ENCODE measurements at places on chromosomes 12 and 14.

GRCh38 chr14:90758028-90758889 is 58.0 kb downstream of the TTC7B start:
- DNase-seq = peak; percentile 95

- no peak for DNase-seq
Measured at GRCh38 chr14:52220924-52221811, 46.3 kb upstream of the PTGDR start.

DNA sequence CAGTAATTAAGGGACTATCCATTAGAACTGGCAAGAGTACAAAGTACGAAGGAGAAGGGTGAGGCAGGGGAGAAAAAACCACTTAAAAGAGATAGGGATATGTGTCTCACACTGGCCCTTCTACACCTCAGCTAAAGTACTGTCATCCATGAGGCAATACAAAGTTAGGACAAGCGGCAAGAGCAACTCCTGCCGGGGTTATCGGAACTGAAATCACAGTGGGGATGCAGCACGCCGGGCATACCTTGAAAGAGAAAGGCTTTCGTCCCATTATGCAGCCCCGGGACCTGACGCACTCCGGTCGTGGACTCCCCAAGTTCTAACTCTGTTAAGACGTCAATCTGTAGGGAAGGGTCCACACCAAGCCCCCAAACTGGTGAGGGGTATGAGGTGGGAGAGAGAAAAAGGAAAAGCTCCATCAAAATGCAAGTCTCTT is 1.1 kb downstream of the NELL2 start:
- peak; percentile 58 for DNase-seq

DNA sequence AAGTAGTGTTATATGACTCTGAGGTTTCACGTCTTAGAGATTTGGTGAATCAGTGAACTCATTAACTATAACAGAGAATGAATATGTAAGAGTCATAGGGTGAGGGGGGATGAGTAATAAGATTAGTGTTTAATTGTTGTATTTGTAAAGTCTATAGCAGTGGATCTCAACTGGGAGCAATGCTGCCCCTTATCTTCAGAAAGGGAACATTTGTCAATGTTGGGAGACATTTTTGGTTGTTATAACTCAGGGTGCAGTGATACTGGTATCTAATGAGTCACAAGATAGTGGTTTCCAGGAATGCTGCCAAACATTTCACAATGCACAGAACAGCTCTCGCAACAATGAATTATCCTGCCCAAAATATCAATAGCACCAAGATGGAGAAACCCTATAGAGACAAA is 1193.7 kb downstream of the GALC start:
- no peak for DNase-seq

- no peak for DNase-seq
Measured at GRCh38 chr14:56562883-56563282, 16.7 kb upstream of the TMEM260 start.

DNA sequence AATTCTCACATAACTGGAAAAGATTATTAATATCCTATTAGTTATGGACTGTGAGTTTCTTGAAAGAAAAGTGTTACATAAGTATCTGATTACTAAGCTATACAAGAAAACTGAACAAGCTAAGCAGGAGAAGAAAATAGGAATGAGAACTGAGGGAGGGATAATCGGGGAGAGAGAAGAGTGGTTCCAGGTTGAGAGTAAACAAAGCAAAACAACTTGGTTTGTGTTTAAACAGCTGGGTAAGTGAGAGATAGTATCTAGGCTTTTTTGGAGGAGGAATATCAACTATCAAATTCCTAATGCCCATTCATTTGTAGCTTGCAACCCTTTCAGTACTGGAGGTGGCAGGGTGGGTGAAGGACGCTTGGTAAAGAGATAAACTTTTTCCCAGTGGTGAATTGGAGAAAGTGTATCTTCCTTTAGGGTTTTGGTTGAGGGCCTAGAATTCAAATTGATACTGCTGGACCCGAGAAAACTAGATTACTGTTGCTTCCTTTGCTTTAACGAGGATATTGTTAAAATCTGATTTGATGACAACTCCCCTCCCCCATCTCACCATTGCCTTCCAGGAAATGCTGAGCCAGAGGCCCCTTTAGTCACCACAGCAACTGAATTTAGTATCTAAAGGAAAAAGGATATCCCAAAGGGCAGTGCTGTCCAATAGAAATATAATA is 2.0 kb upstream of the SLC2A3 start:
- no peak for DNase-seq

- no peak for DNase-seq
Measured at GRCh38 chr14:99101855-99102461, 170.0 kb downstream of the BCL11B start.

DNA sequence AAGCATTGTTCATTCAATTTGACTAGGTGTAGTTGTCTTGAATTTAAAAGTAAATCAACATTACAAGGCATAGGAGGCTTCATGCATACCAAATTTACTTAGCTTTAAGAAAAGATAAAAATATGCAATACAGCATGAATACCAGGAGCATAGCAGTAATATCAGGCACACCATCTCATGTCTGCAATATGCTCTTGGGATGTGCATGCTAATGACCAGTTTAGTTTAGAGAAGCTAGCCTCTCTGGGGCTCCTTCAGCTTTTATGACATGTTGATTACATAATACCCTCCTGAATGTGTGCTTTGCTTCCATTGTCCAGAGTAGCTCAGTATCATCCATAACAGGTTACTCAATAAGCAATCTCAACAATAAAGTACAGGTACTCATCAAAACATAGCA is 497.2 kb downstream of the FLRT2 start:
- no peak for DNase-seq

GRCh38 chr12:42615006-42615405 is 25.5 kb upstream of the PRICKLE1 start:
- DNase-seq = no peak

DNA sequence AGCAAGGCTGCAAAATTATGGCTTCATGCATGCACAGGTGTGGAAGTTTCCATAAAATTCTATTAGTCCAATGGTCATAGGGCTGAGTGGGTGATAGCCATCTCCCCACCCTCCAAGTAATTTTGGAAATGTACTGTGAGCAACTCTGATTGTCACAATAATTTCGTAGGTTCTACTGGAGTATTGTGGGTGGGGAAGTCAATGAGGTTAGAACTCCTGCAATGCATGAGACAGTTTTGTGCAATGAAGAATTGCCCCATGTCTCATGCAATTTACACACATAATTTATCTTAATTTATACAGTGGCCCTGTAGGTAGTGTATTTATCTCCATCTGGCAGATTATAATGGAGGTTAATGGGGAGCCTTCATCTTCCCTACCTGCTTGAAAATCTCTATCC is 20.5 kb downstream of the IFNG start:
- no peak for DNase-seq

- DNase-seq = no peak
Measured at GRCh38 chr14:20460458-20461224, 593 bp downstream of the PIP4P1 start.

DNA sequence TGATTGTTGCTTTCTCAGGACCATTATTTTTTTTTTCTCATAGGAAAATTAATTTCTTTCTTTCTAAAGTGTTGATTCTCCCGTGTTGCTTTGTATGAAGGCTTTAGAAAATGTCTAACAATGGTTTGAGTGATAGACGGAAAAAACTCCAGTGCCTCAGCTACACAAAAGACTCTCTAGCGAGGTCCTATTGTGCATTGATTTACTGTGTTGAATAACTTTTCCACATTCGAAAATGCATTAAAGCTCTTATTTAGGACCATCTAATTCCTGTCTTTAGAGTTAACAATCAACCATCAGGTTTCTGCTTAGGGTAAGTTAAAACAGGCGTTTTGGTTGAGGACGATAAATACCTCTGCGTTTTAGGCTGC is 99.6 kb downstream of the PTPN11 start:
- no peak for DNase-seq

DNA sequence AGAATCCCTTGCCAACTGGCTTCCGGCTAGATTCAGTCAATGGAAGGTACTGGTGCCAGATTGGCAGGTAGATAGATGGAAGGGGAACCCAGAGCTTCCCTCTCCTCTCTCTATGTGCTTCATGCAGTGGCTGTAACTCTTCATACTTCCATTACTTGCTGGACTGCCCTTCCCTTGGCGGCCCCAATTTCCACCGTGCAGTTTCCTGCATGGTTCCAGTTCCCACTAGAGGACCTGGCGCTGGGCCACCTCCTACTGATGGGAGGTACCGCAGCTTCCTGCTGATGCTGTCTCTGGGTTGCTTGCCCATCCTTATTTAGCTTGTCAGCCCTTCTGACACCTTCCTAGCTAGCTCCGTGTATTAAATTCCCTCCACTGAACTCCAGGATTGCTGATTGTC is 226.4 kb downstream of the ANO2 start:
- DNase-seq = no peak

GRCh38 chr12:109824731-109825130 is 8.5 kb downstream of the TRPV4 start:
- DNase-seq = no peak

DNA sequence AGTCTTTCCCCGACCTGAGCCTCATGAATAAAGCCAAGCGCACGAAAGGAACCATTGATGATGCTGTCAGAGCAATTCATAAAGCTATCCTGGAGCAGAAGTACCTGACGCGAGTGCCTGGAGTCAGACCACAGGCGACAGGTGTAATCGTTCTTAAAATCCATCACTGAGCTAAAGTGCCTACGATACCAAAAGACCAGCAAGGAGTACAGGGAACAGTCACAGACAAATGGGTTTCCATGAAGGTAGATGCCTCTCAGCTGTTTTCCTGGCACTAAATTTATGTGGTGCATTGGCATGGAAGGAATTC is 1.4 kb upstream of the PCED1B start:
- DNase-seq = no peak

- DNase-seq = peak; percentile 82
Measured at GRCh38 chr14:100486025-100486828, 101.0 kb downstream of the BEGAIN start.

DNA sequence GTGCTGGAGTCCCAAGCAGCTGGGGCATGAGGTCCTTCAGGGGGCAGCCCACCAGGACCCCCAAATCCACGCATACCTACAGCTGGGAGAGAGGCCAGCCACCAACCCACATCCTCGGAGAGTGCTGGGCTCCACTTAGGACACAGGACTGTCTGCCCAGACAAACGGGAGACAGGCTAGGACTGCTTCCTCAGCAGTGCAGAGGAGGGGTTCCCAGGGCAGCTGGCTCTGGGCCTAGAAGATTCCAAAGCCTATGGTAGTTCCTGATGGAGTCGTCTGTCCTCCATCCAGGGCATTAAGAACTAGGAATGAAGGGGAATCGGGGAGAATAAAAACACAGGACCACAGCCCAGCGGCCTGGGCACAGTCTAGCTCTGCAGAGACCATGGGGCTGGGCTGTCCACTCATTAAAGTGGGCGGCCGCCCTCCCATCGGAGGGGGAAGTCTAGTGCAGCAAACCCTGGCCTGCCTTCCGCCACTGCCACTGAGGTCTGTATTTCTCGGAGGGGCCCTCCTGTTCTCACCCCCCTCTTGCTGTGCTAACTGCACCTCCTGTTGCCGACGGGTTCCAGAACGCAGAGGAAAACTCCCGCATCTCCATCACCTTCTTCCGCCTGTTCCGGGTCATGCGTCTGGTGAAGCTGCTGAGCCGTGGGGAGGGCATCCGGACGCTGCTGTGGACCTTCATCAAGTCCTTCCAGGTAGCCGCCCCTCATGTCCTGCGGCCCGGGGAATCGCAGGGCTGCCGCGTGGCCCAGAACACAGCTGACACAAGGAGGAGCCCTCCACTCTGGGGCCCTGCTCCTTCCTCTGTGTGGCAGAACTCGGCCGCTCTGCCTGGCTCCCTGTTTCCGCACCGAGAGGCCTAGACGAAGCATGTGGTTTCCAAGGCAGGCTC is 143.5 kb upstream of the FKBP4 start:
- DNase-seq = no peak

DNA sequence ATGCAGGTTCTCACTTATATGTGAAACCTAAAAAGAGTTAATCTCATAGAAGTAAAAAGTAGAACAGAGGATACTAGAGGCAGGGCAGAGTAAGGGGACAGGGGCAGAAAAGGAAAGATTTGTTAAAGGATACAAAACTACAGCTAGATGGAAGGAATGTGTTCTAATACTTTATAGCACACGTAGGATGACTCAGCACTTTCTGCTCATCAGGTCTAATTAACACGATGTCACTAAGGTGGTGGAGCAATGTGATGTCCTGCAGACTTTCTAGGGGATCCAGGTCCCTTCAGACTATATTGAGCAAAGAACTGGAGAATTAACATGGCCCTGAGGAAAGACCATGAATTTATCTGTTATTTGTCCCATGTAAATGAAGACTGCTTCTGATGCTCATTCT is 80.8 kb upstream of the CMKLR1 start:
- DNase-seq = peak; percentile 19

DNA sequence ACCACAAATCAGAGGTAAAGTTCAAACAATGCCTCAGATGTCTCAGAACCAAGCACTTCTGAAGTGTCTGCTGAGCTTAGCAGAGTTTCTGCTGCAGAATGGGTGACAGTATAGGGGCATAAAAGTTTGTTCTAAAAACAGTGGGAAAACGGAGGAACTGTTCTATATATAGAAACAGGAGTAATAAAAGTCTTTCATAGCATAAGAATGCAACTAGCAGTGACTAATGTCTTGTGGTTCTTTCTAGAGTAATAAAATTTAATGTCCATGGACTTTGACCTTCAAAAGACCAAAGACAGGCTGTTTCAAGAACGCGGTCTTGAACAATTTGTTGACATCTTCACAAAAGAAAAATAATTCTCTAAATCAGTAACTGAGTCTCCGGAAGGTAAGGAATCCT is 107.5 kb upstream of the FAR2 start:
- DNase-seq = no peak

DNA sequence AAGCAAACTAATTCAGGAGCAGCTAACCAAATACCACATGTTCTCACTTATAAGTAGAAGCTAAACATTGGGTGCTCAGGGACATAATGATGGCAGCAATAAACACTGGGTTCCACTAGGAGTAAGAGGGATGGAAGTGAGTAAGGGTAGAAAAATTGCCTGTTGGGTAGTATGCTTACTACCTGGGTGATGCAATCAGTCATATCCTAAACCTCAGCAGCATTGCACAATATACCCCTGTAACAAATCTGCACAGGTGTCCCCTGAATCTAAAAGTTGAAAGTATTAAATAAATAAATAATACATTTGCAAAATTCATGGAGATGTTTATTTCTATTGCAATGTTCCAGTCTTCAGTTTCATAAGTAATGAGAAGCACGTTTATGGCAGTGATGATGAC is 409.8 kb upstream of the FOXG1 start:
- DNase-seq = no peak

GRCh38 chr14:104085032-104085888 is at the start of gene ASPG:
Gene ASPG, plus strand, starts transcription at chr14:104085700. Its CDS starts 71 bp downstream, at chr14:104085771.
- DNase-seq = no peak

GRCh38 chr12:56261503-56262232 is 3.5 kb upstream of the ANKRD52 start:
- no peak for DNase-seq

DNA sequence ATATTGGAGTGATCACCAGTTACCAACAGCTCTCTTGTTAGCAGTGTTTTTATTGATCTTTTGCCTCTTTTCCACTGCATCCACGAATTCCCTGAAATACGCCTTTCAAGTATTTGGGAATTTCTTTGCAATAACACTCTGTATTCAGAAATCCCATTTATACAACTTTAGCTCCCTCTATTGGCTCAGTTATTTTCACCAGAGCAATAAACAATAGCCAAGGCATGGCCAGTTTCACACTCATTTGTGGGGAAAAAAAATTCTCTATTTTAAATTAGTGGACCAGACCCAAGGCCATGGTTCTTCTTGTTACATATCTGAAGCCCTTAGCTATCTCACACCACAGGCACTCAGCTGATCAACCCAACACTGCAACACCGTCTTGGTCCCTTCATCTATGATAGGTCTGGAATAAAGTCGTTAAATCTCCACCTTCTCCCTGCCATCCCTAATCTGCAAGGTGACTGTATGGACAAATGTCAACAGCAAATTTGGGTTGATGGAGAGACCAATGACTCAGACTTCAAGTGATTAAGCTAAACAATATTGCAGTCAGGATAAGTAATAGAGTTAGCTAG is 92.4 kb upstream of the TMEM260 start:
- peak; percentile 70 for DNase-seq
